SW480 (cell line): ENCODE measurements at places on chromosomes 4 and X.
A peak's percentile ranks its signal among the peaks of the same experiment; 100 is the strongest.

- DNase-seq, result peak; percentile 83
These were observed 10.4 kb upstream of the TSPYL2 start for GRCh38 chrX:53071604-53072417.

DNA sequence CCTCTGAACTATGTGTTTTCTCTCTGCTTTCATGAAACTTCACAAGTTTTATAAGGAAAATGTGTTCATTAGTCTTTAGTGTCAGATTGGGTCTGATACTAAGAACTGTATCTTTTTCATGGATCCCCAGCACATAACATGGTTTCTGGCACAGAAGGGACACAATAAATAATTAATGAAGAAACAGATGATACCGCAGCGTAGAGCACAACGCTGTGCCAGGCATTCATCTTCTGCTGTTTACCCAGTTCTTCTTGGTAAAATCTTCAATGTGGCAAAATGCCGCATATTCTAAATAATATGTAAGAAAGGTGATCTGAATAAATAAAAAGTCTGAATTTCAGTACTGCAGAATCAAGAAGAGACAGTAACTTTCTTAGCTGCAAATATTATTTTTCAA, 12.3 kb downstream of the SCARB2 start:
- DNase-seq, result no peak

DNA sequence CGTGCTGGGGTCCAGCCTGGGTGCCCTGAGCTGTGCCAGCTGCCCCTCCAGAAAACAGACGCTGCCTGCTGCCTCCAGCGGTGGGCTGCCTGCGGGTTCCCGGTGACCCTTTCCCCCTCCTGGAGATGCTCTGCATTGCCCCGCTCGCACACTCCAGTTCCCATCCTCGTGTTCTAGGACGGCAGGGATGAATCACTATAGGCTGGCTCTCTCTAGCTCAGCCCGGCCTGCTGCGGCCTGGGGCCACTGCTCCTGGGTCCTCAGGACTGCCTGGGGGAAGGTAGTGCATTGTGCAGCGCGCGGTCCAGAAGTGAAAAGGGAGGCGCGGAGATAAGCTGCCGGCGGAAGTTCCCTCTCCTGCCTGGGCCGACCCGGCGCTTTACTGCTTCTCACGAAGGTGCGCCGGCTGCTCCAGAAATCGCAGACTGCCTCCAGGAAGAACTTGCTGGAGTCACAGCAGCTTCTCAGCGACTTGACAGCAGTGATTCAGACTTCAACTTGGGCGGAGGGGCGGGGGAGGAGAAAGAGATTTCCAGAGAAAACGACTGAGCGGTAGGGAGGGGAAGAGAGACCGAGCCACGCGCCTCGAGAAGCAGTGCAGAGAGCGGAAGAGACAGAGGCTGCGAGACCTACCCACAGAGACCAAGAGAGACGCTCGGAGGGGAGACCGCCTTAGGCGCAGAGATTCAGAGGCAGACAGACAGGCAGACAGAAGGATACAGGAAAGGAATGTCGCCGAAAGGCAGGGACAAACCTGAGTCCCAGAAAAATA, 6.7 kb upstream of the MSX1 start:
- DNase-seq, result peak; percentile 24

DNA sequence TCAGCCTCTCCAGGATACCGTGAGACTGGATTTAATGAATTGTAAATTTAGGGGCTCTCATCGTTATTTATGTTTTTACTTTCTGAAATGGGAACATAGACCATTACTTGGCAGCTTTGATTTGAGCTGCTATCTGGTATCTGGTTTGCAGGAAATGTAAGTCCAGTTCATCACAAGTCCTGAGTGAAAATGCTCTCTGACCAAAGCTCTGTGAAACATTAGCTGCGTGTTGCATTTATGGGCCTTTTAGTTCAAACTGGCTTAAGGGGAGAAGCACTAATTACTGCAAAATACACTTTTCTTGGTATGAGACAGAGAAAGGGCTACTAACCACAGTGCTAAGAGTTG, 420 bp downstream of the CC2D2A start:
- DNase-seq, result no peak
